ENCODE measurements at places on chromosomes 16 and 17.

DNA sequence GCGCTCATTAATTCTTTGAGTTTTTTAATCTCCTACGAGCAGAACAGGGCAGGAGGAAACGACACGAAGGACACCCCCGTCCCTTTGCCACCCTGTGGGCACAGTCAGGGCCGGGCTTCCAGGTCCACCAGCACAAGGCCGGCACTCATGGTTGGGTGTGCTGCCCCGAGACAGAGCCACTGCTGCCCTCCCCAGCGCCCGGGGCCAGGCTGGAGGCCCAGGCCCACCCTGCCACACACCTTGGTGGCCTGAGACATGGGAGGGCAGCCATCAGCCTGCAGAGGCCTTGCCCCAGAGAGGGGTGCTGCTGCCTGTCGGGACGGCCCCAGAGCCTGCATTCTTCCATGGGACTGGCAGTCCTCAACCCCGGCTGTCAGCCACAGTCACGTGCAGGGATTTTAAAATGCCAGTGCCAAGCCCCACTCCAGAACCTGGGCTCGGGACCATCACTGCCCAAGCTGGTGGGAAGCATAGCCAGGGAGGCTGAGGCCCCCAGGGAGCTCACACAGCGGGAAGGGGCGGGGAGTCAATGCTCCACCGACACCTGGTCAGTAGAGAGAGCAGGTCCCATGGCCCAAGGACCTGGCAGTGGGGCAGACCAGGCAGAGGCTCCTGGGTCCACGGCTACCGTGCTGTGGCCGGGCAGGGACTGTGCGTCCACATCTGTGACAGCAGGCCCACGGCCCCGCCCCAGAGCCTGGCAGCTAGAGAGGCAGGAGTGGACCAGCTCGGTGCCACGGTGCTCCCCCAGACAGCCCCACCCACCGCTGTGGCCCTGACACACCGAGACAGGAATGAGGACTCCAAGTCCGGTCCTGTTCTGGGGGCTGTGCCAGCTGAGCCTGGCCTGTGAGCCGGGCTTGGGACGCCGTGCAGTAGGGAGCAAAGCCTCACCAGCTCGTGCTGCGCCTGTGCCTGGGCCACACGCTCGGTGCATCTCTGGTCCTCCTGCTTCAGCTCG lies 27.5 kb downstream of the CEP131 start:
- no peak for DNase-seq

- no peak for DNase-seq
Observed at GRCh38 chr17:18110636-18111145, 2.1 kb downstream of the MYO15A start.

DNA sequence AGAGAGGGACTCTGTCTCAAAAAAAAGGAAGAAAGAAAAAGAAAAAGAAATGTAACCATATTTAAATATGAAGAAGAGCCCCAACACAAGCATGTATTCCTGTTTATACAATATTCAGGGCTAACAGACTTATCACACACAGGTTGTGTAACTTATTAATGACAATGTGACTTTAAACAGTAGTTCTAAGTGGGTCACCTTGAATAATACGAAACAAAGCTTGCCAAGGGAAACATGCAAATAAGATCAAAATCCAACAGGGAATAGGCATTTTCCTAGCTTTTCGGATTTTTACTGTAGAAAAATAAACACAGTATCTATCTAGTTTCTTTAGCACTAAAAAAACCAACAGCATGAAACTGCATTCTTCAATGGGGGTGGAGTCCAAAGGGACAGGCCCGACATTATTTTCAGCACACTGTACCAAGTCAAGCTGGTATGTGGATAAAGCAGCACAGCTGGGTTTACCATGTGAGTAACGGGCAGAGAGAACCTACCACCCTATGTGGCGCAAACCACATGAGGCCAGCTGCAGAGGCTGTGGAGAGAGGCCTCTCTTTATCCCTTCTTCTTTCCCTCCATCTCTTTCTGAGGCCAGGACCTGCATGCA lies 45.3 kb downstream of the TOM1L2 start:
- no peak for DNase-seq

- no peak for DNase-seq
Observed at GRCh38 chr17:36523113-36523512, 11.6 kb downstream of the MYO19 start.

GRCh38 chr17:44807817-44808155 lies 22.3 kb downstream of the GJC1 start:
- no peak for DNase-seq

DNA sequence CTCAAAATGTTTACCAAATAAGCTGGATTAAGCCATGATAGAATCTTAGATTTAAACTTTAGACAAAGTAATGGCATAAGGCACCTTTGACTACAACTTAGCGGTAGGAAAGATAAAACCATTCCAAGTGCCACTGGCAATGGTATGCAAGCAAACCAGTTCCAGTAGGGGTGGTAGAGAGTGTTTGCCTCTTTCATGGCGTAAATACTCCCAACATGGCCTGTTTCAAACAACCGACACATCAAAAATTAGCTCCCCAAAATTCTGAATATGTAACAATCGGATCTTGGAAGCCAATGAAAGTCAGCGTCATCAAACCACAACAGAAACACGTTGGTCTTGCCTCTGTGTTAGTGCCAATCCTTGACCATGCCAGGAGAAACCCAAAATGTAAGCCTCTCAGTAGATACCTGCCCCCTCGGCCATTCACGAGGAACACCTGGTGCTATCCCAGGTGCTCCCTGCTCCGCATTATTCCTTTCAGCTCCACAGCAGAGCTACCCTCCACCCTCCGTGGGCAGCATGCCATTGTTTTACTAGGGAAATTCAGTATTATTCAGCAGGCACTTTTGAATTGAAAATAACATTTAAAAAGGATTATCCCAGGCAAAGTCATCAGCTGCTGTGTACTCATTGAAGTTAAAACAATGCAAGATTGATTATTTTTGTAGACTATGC lies 307.8 kb upstream of the CDH11 start:
- DNase-seq: no peak

- no peak for DNase-seq
Observed at GRCh38 chr16:67174706-67175231, 4.4 kb downstream of the NOL3 start.

- DNase-seq: no peak
Observed at GRCh38 chr17:72270273-72270924, 149.6 kb downstream of the SOX9 start.

DNA sequence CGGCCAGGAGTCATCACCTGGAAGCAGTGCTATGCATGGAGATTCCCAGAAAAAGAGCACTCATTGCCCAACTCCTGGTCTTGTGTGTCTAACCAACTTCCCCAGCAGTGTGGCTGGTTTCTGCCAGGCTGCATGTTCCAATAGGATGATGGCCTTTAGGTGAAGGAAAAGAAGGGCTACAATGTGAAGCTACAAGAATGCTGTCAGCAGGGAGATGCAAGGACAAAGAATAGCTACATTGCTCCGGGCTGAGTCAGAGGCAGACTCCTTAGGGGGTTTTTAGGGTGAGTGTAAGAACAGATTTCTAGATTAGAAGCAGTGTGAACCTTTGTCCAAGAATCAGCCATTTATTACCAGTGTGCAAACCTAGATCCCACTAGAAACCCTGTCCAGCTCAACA lies 63.0 kb upstream of the DNAH9 start:
- DNase-seq: no peak

DNA sequence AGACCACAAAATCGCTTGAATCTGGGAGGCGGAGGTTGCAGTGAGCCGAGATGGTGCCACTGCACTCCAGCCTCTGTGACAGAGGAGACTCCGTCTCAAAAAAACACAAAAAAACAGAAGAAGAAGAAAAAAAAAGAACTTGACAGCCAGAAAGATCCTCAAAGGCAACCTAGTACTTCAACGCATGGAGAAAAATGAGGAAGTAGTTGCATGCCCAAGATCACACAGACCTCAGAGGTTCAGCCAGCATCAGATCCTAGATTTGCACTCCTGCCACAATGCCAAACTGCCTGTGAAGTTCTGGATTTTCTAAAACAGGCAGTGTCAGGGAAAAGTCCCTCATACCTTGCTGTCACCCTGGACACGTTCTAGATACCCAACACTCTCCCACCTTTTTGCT lies 1.5 kb downstream of the ATPAF2 start:
- DNase-seq: no peak

GRCh38 chr16:85389679-85390470 lies 223.2 kb upstream of the GSE1 start:
- DNase-seq: no peak

- DNase-seq: no peak
Observed at GRCh38 chr17:67270416-67270815, 25.4 kb upstream of the HELZ start.

DNA sequence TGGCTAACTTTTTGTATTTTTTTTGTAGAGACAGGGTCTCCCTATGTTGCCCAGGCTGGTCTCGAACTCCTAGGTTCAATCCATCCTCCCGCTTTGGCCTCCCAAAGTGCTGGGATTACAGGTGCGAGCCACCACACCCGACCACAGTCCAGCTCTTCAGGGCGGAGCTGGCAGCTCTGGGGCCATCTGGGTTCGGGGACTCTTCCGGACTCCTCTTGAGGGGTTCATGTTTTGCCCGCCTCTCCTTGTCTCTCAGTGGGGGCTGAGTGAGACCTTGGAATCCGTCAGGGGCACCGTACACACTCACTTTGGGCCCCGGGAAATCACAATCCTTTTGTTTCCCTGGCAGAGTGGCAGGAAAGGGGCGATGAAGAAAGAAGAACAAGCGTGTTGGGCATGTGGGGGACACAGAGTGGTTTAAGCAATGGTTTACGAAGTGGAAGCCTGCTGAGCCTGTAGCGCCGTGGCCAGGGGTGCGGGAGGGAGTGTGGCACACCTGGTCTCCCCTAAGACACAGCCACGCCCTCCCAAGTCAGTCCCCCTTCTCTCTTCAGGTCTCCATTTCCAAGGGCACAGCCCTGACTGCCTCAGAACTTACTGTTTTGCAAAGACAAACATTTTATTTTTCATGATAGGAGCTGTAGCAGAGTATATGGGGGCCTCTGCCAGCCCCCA lies 26.1 kb downstream of the TNS4 start:
- no peak for DNase-seq

DNA sequence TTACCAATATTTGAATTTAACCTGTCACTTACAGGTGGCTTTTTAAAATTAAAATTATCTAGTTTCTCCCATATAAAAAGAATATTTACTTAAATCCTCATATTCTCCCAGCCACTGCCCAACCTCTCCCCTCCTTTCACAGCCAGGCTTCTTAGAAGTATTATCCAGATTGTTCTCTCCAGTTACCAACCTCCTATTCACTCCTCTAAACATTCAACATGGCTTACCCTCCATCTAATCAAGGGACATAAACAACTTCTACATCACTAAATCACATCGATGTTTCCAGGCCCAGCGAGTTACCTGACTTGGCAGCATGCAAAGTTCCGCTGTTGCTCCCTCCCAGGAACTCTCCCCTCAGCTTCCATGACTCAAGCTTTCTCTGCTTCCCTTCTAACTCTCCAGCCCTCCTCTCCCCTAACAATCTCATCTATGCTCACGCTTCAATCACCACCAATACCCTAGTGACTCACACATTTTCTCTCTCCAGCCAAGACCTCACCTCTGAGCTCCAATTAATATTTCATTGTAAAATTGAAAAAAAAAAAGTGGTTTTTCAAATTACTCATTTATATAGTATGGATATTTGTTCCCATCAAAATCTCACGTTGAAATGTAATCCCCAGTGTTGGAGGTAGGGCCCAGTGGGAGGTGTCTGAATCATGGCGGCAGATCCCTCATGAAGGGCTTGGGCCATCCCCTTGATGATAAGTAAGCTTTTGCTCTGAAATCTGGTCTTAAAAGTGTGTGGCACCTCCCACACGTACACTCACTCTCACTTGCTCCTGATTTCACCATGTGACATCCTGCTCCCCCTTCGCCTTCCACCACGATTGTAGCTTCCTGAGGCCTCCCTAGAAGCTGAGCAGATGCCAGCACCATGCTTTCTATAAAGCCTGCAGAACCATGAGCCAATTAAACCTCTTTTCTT lies 88.5 kb downstream of the HELZ start:
- no peak for DNase-seq

GRCh38 chr16:30112197-30113030 lies 923 bp downstream of the GDPD3 start:
- DNase-seq: no peak

- no peak for DNase-seq
Observed at GRCh38 chr16:49338611-49339265, 34.9 kb upstream of the C16orf78 start.
